Activated CD4-positive, alpha-beta memory T cell treated with anti-CD3 and anti-CD28 coated beads for 36 hours (primary cell): ENCODE measurements at places on chromosomes 16 and 17.
A peak's percentile ranks its signal among the peaks of the same experiment; 100 is the strongest.

DNA sequence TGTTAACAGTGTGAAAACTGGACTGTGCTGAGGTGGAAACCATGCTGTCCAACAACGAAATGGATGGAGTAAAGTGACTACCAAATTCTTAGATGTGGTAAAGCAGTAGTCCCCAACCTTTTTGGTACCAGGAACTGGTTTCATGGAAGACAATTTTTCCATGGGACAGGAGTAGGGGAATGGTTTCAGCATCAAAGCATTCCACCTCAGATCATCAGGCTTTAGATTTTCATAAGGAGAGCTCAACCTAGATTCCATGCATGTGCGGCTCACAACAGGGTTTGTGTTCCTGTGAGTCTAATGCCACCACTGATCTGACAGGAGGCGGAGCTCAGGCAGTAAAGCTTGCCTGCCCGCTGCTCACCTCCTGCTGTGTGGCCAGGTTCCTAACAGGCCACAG, 11.5 kb downstream of the SLX4 start:
- no peak overlapping the region for H3K4me3 ChIP-seq
- H3K27me3 ChIP-seq = no peaks in the 10 kb centered on the region
- no peak overlapping the region for H3K27ac ChIP-seq
- no peak for DNase-seq
- H3K36me3 ChIP-seq = peaks cover 41% of the 10 kb centered on the region

DNA sequence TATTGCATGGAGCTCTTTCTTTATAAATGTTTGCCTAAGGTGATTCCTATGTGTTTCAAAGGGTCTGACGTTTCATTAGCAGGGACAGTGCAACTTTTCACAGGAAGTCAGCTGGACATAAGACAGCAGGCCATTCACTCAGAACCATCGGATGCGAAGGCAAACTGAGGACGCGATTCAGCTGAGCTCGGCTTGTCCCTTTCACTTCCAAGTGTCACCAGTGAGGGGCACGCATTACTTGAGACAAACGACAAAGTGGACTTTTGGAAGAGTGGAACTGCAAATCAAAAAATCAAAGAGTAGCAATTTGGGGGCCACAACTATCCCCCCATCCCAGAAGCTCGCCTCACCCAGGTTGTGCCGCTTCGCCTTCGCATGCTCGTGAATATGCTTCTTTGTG, 14.6 kb downstream of the USP22 start:
- no peaks in the 10 kb centered on the region for H3K27me3 ChIP-seq
- H3K4me3 ChIP-seq = no peak overlapping the region
- peak overlapping the region; percentile 78 for H3K27ac ChIP-seq
- DNase-seq = no peak

DNA sequence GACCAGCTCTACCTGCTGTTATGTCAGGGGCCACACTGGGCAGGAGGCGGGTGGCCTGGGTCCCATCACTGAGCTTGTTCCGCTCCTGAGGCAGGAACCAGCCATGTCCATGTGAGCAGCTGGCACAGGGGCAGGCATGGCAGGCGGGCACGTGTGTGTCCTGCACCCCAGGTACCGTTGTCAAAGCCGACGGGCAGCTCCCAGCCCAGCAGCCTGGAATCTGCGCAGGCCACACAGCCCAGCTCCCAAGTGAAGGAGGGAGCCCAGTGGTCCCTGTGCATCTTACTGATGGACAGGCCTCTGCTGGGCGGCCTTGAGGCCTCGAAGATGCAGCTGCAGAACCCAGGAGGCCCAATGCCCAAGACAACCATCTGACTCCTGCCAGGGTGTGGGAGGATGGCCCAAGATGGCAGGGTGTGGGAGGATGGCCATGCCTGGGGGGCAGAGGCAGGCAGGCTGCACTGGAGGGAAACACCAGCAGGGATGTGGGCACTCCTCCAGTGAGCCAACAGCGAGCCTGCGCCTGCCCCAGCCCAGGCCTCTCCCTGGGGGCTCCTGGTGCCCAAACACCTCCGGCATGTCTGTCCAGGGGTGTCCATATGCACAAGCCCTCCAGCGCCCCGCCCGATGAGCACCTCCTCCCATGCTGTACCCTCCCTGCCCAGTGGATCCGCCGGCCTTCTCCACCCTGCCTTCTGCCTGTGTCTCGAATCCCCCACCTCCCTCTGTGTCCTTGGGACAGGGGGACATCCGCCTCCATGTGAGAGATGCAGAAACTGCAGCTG, 12.8 kb downstream of the FAM83G start:
- no peak overlapping the region for H3K4me3 ChIP-seq
- DNase-seq = no peak
- H3K4me1 ChIP-seq = peaks cover 20% of the 10 kb centered on the region
- H3K27ac ChIP-seq = no peak overlapping the region

- DNase-seq = no peak
- H3K27me3 ChIP-seq = no peaks in the 10 kb centered on the region
- no peak overlapping the region for H3K4me3 ChIP-seq
- H3K27ac ChIP-seq = no peak overlapping the region
- H3K36me3 ChIP-seq = no peaks in the 10 kb centered on the region
- peaks cover 2% of the 10 kb centered on the region for H3K4me1 ChIP-seq
Observed at GRCh38 chr17:82667668-82668000, 19.4 kb upstream of the WDR45B start.

GRCh38 chr16:27520982-27521673, 28.6 kb downstream of the GTF3C1 start:
- H3K27ac ChIP-seq = no peak overlapping the region
- no peak for DNase-seq
- no peak overlapping the region for H3K4me3 ChIP-seq
